ENCODE measurements at places on chromosomes 5 and 9.

- no peak for DNase-seq
These were observed 20.4 kb downstream of the AUH start for GRCh38 chr9:91341258-91341746.

GRCh38 chr5:36744773-36745589 lies 131.6 kb upstream of the NIPBL start:
- peak; percentile 25 for DNase-seq

DNA sequence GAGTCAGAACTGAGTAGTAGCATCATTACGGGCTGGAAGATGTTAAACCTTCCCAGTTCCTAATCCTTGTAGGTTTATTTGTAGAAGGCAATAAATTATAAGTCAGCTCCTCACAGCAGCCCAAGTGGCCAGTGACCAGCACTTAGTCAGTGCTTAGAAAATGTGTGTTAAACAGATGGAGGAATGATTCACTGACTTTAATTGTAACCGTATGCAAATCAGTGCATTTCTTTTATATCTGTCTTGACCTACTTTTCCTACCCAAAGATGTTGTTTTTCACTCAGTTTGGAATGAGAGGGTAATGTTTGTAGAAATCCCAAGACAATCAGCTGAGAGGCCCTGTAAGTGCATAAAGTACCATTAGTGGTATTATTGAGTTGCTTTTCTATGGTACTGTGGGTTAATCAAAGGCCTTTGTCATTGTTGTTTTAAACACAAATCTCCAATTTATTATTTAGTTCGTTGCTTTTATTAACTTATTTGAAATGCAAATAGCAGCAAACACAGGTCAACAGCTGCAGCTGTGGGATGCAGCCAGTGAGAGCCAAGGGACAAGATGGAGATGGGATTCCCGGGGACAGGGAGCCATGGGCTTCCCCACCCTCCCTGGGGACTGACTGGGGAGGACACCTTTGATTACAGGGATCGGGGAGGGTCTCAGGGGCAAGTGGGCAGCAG lies 49.8 kb downstream of the MAP1B start:
- DNase-seq: no peak

GRCh38 chr9:124829334-124829669 lies 24.0 kb upstream of the WDR38 start:
- DNase-seq: no peak

DNA sequence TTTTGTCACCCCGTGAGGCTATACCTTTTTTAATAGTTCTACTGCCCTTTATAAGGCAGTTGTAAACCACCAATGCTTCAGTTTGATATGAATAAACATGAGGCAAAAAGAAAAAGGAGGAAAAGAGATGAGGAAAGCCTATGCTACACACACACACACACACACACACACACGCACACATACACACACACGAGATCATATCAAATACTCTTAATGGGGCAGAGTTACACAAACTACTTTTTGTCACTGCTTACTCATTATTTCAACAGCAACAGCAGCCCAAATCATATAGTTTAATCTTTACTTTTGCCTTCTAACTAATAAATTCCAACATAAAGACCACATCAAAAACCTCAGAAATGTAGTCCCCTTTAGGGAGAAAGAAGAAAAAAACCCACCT lies 116.8 kb upstream of the PAM start:
- DNase-seq: no peak

DNA sequence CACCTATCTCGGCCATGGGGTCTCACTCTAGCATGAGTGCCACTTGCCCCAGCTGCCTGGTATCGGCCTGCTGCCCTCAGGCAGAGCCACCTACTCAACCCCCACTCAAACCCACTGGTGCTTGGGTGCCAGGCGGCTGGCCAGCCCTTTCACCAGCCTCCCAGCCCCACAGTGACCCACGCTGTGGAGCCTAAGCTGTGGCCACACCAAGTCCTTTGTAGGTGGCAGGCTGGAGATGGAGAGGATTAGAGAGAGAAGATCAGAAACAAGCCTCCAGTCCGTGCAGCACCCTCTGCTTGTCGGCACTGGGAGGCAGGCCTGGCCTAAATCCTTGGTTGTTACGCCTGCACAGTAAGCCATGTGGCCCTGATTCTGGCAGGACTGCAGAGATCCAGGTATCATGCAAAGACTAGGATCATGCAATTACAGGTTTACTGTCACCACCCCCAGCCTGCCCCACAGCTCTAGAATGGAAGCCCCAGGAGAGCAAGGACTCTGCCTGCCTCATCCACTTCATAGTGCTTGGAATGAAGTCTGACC lies 171.7 kb downstream of the COL23A1 start:
- no peak for DNase-seq

DNA sequence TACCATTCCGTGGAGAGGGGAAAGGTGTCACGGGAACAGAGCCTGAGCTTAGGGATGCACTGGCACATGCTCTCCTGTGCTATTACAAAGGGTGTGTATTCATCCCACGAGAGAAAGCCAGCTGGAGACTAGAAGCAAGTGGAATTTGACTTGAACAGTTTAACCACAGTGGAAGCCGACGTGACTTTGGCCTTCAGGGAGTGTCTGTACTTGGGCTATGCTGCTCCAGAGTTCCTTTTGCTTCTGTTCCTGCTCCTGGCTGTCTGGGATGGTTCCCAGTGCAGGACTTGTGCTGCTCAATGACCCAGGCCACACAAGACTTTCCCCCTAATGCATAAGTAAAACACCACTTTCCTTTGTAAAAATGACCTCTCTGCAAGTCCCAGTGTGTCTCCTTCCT lies 7.9 kb upstream of the NFIL3 start:
- no peak for DNase-seq

DNA sequence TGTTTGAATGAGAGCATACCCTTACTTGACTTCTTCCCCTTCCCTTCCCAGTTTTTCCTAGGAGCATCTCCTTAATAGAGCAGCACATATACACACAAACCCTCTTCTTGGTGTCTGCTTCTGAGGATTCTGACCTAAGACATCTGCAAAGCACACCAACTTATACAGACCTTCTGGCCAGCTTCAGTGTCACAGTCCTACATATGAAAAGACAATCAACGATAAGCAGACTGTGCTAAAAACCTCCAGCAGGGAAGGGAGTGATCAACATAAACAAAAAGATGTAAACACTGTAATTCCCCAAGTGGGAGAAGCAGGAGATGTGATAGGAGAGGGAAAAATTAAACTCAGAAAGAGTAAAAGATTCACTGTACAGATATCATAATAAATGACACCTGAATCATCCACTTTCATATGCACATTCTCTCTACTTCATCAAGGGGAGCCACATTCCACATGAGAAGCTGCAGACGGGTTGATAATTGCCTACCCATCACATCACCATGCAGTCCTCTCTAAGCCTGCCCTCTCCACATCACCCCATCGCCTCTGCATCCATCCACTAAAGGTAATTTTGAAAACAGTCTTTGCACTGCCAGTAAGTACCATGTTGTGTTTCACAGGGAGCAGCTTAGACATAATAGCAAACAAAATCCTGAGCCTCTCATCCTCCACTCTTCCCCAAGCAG lies 13.0 kb downstream of the APBA1 start:
- DNase-seq: no peak

GRCh38 chr5:851553-851952 lies 767 bp upstream of the ZDHHC11 start:
- no peak for DNase-seq

DNA sequence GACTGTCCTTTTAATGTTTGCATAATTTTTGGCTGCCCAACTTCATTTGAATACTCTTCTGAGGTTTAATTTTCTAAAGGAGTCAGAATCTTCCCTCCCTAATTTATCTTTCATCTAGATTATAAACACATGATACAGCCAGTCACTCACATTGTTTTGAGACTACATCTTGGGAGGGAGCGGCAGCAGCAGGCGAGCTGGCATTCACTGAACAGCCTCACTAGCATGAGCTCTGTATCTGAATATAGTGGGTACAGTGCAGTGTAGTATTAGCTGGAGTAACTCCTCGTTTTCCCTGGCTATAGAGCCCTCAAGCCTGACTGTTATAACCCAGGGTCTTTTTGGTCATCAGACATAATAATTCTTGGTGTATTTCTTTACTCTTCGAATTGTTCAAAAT lies 969.2 kb upstream of the COX7C start:
- DNase-seq: no peak

- no peak for DNase-seq
These were observed 2.6 kb upstream of the DAB2IP start for GRCh38 chr9:121648799-121649198.

DNA sequence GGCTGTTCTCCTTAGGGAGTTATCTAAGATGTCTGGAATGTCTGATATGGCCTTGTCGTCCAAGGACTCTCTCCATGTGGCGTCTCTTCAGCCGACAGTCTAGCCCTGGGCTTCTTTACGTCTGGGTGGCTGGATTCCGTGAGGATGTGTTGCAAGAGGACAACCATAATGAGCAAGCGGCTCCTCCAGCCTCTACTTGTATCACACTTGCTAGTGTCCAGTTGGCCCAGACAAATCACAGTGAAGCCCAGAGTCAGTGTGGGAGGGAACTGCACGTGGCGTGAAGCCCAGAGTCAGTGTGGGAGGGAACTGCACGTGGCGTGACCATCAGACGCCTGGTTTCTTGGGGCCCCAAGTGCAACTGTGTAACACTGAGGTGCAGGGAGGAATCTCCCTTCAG lies 61.1 kb downstream of the COL23A1 start:
- no peak for DNase-seq

- DNase-seq: no peak
These were observed 551.1 kb downstream of the CAAP1 start for GRCh38 chr9:26341545-26341944.

DNA sequence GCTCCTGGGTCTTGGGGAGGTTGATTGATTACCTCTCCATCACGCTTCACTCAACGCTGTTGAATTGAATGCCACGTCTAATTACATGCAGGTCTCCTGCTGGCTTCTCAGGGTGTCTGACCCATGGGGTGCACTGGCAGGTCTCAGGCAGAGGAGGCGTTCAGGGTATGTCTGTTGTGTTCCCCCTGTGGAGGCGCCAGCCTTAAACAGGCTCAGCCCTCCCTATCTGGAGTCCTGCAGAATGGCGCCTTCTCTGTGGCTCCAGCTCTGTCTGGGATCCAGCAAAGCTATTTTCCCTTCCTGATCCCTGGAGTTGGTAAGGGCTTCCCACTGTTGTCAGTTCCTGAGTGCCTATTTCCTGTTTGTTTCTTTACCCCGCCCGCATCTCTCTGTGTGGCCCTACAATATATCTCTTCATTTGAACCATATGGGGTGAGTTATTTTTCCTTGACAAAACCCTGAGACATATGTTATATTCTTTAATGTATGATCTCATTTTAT lies 150.0 kb downstream of the NTRK2 start:
- DNase-seq: no peak

DNA sequence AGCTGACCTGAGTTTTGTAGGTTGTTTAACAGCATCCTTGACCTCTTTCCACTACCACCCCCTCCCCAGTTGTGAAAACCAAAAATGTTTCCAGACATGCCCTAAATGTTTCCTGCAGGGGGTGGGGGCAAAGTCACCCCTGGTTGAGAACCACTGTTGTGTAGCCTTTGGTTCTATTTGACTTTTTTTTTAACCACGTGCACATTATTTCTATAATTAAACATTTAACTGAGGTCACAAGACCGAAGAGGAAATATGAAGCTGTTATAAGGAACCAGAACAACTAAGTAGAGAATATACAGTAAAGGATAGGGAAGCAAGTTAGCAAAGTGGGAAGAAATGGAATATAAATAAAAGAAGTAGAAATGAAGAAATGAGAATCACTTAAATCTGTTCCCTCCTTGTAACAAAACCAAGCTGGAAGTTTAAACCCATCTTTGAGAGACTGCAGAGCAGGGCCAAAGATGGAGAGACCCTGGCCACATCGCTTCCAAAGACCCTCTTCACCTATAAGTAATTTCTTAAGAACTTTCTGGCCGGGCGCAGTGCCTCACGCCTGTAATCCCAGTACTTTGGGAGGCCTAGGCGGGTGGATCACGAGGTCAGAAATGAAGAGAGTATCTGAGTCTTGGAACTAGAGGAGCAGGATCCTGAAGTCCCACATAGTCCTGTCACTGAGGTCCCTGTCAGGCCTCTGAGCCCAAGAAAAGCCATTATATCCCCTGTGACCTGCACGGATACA lies 14.4 kb downstream of the SIT1 start:
- no peak for DNase-seq

GRCh38 chr9:134560206-134560605 lies 81.4 kb upstream of the COL5A1 start:
- no peak for DNase-seq

GRCh38 chr5:98111686-98112085 lies 661.8 kb upstream of the RGMB start:
- no peak for DNase-seq

DNA sequence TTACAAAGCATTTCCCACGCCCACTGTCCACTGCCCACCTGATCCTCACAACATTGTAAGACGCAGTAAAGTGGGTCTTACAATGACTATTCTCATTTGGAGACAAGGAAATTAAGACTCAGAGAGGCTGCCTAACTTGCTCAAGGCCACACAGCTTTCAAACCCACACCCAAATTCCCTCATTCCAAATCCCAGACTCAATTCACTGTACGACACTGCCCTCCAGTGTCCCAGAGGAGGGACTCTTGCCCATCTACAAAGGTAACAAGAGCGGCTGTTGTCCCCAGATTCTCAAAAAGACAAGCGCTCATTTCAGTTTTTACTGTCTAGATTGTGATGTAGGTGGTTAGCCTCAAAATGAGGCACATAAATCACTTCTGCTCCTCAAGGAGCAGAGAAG lies 184.6 kb downstream of the ACTL7B start:
- no peak for DNase-seq

- DNase-seq: no peak
These were observed 252.0 kb upstream of the GAS1 start for GRCh38 chr9:87199278-87199677.

- no peak for DNase-seq
These were observed 240.9 kb downstream of the GAS1 start for GRCh38 chr9:86706391-86706790.

DNA sequence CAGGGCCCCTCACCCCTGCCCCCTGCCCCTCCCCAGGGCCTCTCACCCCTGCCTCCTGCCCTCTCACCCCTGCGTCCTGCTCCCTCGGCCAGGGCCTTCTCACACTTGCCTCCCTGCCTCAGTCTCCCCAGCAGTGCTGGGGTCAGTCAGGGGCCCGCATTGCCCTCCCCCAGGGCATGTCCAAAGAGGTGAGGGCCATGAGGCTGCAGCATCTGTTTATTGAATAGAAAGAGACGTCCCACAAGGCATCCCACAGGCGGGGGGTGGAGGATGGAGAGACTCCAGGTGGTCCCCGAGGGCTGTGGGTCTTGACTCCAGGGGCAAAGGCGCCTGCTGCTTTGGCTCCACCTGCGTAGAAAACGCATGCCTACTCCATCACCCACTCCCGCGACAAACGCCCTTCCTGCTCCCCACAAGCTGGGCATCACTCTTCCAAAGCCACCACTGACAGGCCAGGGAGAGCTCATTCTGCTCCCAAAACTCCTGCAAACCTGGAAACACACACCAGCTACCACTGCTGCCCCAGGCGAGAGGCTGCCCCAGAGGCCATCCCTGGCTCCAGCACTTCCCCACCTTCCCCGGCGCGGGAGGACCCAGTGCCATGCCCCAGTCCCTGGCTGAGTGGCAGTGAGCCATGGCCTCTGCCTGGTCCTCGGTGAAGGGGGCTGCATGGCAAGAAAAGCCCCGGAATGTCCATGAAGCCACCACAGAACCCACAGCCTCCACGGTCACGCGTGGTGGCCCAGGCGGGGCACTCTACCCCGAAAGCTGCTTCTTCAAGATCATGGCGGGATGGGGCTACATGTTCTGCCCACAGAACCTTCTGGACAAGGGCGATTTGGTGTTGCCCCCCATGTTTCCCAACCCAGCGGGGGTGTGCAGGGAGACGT lies 1.6 kb upstream of the LCN8 start:
- no peak for DNase-seq

GRCh38 chr9:126700296-126700695 lies 86.6 kb downstream of the LMX1B start:
- no peak for DNase-seq
